ENCODE measurements at places on chromosomes 1 and 21.
A peak's percentile ranks its signal among the peaks of the same experiment; 100 is the strongest.

GRCh38 chr1:84571150-84571535, 3.1 kb downstream of the CTBS start:
- no peak for DNase-seq

- no peak for DNase-seq
Observed at GRCh38 chr1:169367096-169367685, 406 bp downstream of the NME7 start.

DNA sequence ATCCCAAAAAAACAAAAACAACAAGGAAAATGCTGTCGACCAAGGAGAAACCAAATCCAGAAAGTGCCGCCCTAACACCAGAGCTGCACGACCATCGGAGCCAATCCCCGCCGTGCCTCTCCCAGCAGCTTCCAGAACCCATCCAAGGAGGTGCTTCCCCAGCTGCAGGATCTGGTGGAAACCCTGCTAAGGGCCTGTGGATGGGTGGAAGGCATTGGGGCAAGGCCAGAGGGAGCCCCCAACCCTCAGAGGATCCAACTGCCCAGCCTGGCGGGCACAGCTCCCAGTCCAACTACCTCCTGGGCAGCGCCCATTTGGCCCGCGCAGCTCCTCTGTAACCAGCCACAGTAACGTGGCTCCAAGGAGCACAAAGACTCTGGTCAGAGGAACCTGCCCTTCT, 81.6 kb downstream of the NPHP4 start:
- DNase-seq = no peak

DNA sequence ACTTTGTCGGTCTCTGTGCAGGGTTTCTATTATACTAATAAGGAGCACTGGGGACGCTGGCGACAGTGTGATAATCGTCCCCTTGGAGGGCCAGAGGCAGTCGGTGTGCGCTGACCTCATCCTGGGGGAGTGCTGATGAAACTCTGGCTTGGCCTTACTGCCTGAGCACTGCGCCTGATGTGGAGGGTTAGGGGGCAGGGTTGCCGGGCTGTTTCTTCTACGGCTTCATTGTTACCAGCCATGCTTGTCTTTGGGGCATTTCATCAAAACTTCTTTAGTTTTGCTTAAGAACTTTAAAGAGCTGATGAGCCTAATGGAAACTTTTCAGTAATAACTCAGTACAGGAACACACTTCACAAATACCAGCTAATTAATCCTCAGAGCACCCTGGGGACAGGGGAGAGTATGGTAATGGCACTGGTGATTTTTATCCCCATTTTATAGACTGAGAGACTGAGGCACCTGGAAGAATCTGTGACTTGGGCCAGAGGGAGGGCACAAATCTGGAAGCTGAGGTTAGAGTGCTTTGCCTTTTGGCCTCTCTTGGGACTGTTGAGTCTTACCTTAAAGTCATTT, 81.8 kb downstream of the PEX14 start:
- DNase-seq = no peak

DNA sequence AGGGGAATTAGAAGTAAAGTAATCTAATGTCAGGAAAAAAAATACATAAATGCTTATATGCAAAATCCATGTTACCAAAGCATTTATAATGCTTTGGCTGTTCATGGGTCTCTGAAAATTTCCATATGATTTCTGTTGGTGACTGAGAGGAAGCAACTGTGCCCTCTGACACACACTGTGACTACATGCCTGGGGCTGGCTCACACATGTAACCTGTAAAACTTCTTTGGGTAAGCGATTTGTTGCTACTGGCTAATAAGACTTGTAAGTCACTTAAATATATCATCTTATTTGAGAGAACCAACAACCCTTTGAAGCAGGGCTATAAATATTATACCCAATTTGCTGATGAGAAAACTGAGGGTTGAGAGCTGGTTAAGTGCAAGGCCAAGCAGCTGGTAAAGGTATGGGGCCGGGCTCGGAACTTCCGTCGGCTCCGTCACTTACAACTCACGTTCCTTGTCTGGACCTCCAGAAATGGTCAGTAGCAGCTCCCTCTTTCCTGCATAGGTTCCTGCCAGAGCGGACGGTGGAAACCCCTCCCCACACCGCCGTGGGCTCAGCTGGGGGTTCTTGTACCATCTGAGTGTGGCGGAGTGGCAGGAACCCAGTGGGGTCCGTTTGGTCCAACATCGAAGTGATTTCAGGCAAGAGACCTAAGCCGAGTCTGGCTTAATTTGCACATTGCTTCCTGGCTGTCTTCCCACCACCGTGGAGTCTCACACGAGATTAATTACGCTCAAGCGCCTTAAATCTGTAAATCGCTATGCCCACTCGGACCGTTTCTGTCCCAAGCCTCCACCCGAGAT, 714 bp downstream of the DFFA start:
- no peak for DNase-seq

GRCh38 chr1:38076455-38076854, 29.9 kb upstream of the POU3F1 start:
- DNase-seq = no peak

DNA sequence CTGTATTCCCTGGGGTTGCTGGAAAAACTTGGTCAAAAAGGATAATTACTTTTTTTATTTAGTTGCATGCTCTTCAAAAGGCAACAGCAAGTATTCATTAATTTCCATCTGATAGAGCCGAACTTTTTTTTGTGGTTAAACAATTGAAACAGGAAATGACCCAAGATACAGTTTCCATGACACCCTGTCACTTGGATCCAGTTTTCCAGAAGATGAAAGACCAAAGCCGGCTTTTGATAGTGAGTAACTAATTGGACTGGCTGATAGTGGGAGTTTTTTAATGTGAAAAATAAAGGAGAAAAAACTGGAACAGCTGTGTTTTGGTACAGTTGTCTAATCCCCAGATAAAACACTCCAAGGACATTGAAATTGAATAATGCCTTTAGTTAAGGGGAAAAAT, 33.0 kb downstream of the CACHD1 start:
- DNase-seq = no peak

- DNase-seq = peak; percentile 51
Observed at GRCh38 chr1:246724731-246725095, 504 bp downstream of the SCCPDH start.

- no peak for DNase-seq
Observed at GRCh38 chr21:14962217-14962616, 102.6 kb downstream of the NRIP1 start.

DNA sequence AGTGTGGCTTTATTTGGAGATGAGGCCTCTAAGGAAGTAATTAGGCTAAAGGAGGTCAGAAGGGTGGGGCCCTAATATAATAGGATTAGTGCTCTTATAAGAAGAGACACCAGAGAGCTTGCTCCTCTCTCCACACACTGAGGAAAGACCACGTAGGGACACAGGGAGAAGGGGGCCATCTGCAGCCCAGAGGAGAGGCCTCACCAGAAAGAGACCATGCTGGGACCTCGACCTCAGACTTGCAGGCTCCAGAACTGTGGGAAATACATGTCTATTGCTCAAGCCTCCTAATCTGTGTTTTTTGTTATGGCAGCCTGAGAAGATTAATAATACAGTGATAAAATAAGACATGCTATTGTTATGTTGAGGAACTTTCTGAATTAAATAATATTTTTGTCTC, 8.3 kb downstream of the RCAN1 start:
- DNase-seq = no peak

- DNase-seq = peak; percentile 77
Observed at GRCh38 chr1:211326528-211327345, at the start of gene TRAF5. Gene TRAF5 (plus strand): TSS chr1:211326833. CDS start chr1:211353240, 26,407 bp downstream.

- no peak for DNase-seq
Observed at GRCh38 chr1:59043796-59044195, 253.1 kb upstream of the FGGY start.

- DNase-seq = no peak
Observed at GRCh38 chr1:178438432-178438831, 58.3 kb downstream of the CLEC20A start.

- DNase-seq = no peak
Observed at GRCh38 chr1:159987186-159987585, 33.1 kb upstream of the SLAMF9 start.

- DNase-seq = no peak
Observed at GRCh38 chr1:36771660-36772284, 262.5 kb downstream of the GRIK3 start.

GRCh38 chr1:71233645-71234044, 152.8 kb upstream of the ZRANB2 start:
- DNase-seq = no peak

DNA sequence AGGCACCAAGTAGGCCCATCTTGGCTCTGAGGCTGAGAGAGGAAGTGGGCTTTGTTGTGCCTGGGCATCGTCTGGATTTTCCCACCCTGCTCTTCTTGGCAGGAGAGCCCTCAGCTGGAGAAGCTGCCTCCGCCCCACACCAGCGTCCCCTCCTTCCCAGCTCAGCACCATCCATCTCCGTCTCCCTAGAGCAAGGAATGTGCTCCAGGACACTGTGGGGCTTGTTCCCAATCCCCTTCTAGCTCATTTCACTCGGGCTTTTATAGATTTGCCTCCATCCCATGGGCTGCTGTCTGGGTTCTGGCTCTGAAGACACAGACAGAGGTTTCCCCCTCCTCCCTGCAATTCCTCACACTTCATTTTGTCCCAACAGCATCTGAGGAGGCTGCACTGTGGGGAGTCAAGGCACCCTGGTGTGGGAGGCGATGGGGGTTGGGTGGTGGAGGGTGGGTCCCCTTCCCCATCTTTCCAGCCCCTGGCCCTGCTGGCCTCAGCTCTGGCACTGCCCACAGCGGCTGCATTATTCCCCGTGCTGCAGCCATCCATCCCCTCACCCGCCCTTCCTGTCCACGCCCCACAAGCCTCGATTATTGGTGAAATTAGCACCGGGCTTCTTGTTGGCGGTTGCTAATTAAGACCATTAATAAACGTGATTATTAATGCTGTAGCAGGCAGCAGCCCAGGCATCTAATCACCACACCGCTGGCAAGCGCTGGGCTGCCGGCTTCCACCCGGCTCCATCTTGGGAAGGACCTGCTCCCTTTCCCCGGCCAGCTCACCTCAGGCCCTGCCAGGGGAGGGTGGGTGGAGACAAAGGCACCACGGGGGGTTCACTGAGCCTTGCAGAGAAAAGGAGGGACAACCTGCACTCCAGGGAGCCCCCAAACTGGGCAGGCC, 21.7 kb downstream of the RHBG start:
- DNase-seq = no peak

- DNase-seq = no peak
Observed at GRCh38 chr1:92075311-92075710, at the start of gene SETSIP. Gene SETSIP (minus strand): TSS chr1:92075411. CDS start chr1:92075411, 0 bp downstream.

GRCh38 chr1:53693773-53694717, 44.9 kb downstream of the GLIS1 start:
- DNase-seq = no peak

GRCh38 chr1:237903961-237904360, 13.2 kb upstream of the ZP4 start:
- DNase-seq = no peak

DNA sequence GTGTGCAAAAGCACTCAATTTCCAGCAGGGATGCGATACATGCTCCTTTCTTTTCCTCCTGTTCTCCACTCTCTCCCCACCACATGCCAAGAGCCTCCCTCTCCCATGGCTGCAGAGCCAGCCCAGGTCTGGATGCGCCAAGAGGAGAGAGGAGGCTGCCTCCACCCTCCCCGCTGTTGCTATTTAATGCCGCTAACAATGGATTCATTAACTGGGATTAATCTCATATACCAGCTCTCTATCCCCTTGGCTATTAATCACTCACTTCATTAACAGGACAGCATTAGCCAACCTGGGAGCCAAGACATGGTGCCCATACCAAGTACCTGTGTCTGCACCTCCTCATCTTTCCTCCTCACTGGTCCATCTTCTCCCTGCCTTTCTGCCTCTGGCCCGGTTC, 49.1 kb upstream of the SCMH1 start:
- no peak for DNase-seq

DNA sequence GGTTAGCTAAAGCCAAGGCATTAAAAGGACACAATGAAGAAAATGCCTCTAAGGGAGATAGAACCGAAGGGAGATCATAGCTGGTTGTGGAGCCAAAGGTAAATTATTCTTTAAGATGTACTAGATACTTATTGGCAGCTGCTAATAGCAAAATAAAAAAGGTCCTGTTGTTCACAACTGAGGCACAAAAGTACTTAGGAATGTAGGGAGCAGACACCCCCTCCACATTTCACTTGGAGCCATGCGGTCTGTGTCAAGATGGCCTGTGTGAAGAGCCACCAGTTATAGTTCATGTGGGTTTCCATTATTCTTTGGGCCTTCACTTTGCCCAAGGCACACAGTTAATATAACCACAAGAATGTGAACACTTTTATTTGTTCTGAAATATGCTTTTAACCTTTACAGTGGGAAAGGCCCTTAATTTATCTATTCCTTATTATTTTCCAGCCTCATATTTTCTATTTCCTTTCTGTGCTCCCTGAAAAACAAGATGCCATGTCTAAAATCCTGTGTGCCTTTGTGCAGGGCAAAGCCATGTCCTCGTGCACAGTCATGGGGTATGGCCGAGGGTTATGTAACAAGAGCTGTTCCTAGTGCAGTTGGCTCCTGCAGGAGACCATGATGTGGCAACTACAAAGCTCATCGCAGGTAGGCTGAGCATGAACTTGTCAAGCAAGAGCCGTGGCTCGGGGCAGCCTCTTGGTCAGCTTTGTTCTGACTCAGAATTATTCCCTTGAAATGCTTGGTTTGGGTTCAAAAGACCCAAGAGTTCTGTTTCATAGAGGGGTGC, 16.2 kb upstream of the WDR26 start:
- no peak for DNase-seq

- DNase-seq = no peak
Observed at GRCh38 chr1:12185918-12186678, 19.3 kb downstream of the TNFRSF1B start.

DNA sequence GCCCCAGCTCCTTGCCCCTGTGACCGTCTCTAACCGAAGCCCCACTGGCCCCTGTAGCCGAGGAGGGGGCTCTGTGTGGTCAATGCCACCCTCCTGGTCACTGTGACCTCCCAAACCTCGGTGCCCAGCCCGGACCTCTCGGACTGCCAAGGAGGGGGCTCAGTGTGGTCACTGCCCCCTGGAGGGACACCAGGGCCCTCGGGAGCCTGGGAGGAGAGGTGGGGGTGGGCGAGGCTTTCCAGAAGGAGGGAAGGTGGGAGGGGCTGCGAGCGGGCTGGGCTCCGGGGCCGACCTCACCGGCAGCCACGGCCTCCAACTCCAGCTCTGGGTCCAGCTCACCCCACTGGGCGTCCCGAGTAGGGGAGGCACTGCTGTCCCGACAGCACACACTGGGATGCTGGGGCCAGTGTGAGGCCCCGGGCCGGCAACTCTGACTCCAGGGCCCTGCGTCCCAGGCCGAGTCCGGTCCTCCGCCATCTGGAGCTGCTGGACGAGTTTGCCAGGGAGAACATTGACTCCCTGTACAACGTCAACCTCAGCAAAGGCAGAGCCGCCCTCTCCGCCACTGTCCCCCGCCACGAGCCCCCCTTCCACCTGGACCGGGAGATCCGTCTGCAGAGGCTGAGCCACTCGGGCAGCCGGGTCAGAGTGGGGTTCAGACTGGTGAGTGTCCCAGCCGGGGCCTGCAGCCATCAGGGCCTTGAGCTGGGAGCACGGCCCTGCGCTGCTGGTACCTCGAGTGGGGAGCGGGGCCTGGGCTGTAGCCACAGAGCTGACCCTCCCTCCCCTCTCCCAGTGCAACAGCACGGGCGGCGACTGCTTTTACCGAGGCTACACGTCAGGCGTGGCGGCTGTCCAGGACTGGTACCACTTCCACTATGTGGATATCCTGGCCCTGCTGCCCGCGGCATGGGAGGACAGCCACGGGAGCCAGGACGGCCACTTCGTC, 6.4 kb downstream of the SCNN1D start:
- DNase-seq = peak; percentile 31

Data from activated naive CD8-positive, alpha-beta T cell treated with anti-CD3 and anti-CD28 coated beads, Interleukin-2, amount 10 ng/mL, durations not matched to agents 7 days and 5 days (primary cell).